ENCODE measurements at places on chromosomes 1 and 21. TPM values are rescaled to one million over a fixed set of nuclear protein-coding genes. Genes with fewer than 3 reads are reported as not detected.

Gene OR2L5
- 0.44 TPM for total RNA-seq

Gene LEFTY2
- total RNA-seq, result 4.2 TPM

Gene PPFIA4
- 15.8 TPM for total RNA-seq

Gene C1orf21
- 43.2 TPM for total RNA-seq

Gene LRRC71
- total RNA-seq, result not detected

Gene SLC1A7
- 148 TPM for total RNA-seq

Gene CDCA8
- 3.6 TPM for total RNA-seq

Gene SMIM1
- total RNA-seq, result 2.1 TPM

Gene ABCA4
- 113 TPM for total RNA-seq

Gene AQP10
- not detected for total RNA-seq

Gene GPR161
- total RNA-seq, result 27.2 TPM

Gene CEP104
- total RNA-seq, result 47.6 TPM

Gene SYT6
- total RNA-seq, result 10.3 TPM

Gene SPRR2A
- not detected for total RNA-seq

Gene PHTF1
- total RNA-seq, result 57.7 TPM

Gene KIF26B
- 10.1 TPM for total RNA-seq

Data from camera-type eye (tissue), 1 donor.